ENCODE measurements at places on chromosomes 11 and 22.

DNA sequence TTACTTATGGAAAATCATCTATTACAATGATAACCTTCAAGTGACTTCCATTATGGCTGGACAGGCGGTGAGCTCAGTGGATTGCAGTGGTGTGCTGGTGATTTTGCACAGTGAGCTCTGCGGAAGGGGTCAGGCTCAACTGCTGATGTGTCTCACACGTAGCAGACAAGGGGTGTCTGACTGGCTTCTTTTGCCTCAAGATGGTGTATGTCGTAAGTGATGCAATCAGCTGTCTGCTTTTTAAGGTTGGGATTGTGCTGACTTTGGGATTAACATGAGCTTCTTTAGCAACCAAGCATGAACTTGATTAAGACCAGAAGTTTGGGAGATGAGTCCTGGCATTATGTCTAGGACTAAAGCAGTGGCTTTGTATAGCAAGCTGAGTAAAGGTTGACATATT is 49.5 kb downstream of the POLD3 start:
- DNase-seq: peak; percentile 37

DNA sequence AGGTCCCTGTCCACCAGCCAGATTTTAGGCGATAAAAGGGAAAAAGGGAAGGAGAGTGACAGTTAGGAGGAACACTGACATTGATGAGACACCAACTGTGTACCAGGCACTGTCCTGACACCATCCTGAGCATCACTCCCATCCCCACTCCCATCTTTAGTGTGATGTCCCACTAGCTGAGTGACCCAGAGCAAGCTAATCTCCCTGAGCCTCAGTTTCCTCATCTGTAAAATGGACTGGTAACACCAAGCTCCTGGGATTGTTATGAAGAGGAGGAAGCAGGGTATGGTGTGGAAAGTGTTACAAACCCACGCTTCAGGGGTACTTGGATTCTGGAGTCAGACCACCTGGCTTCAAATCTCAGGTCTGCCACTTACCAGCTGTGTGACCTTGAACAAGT is 8.5 kb upstream of the P2RY6 start:
- no peak for DNase-seq

DNA sequence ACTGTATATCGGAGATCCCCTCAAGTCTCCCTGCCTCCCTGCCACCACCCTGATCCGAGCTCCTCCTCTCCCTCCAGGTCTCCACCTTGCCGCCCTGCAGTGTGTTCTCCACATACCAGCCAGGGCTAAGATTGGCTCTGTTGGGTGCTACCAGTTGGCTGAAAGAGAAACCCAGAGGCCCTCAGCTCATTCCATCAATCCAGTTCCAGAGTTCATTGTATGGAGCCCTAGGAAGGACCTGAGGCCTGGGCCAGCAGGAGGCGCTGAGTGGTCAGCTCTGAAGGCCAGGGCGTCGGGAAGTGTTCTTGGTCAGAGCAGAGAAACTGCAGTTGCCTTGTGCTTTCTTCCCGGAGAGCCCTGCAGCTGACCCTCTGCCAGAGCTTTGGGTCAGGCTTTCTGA is 2.2 kb upstream of the TOP3B start:
- no peak for DNase-seq

- DNase-seq: no peak
Measured at GRCh38 chr22:19466126-19466716, 12.8 kb downstream of the UFD1 start.

GRCh38 chr11:20011307-20011951 is 148.8 kb downstream of the DBX1 start:
- peak; percentile 23 for DNase-seq

GRCh38 chr11:66150140-66150539 is 80.1 kb downstream of the PACS1 start:
- DNase-seq: no peak

GRCh38 chr22:41603873-41604332 is 14.3 kb upstream of the PMM1 start:
- no peak for DNase-seq

Measured in mucosa of gallbladder (tissue), 1 donor.